ENCODE measurements at places on chromosomes 11 and 22.

GRCh38 chr11:15828215-15828853, 528.0 kb downstream of the SOX6 start:
- DNase-seq = no peak

GRCh38 chr22:37409459-37410050, 17.7 kb downstream of the ELFN2 start:
- DNase-seq = no peak

DNA sequence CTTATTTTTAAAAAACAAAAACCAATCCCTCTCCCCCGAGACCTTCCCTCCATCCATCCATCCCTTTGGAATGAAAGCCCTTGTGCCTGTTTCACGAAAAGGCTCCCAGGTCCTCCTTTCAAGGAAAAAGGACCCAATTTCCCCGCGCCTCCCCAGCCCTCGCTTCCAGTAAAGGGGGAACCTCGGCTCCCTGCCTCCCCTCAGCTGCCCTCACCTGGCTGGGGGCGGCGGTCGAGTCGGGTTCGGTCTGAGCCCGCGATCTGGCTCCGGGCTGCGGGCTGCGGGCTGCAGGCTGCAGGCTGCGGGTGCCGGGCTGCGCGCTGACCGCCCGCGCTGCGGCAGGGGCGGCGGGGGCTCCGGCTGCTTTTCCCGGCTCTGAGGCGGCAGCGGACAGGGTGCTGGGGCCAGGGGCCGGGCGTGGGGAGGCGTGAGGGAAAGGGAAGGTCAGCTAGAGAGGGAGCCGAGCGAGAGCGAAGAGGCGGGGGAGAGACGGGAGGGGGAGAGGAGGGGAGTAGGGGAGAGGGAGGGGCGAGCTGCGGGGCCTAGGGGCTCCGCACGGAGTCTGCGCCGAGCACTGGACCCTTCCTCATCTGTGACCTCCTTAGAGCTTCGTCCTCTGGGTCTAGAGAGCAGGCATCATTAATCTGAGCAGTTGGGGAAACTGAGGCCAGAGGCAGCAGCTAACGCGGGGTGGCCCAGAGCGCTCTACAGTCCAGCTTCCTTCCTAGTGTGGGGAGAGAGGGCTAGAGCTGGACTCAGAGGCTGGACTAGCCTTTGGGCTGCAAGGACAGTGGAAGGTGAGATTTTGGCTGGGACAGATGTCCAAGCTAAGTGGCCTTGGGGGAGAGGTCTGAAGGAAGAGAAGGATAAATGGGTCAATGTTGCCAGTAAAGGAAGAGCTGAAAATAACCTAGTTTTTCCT, at the start of gene C1QTNF4:
Gene C1QTNF4 (minus strand): TSS at position 478 of the 922 bp plus-strand sequence. CDS start 3,601 bp downstream, outside the sequence.
- no peak for DNase-seq

DNA sequence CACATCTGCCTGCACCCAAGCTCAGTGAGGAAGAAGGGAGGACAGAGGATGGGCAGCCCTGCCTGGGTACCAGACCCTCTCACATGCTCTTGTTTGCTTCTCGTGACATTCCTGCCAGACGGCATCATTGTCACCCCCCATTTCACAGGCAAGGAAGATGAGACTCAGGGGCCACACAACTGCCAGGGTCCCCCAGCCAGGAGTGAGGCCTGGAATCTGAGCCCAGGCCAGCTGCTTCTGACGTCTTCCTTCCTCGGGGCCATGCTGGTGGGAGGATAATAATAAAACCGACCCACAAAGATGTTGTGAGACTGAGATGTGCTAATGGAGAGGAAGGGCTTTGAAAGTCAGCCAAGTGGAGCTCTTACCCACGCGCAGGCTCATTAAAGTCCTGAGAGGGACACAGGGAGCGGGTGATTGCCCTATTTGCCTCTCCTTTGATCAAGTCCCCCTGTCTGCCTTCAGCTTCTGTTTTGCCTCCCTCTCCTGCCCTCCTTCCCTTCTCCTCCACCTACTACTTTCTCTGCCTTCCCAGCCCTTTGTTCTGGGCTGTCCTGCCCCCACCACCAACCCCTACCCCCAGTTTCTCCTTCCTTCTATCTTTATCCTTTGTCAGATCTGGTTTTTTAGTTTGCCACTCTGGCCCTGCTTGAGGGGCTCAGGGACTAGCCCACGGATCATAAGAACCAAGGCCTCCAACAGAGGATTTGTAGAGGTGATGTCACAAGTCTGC, 62.7 kb downstream of the MCM5 start:
- DNase-seq = no peak

GRCh38 chr11:4118107-4118506, 23.5 kb downstream of the RRM1 start:
- DNase-seq = no peak

DNA sequence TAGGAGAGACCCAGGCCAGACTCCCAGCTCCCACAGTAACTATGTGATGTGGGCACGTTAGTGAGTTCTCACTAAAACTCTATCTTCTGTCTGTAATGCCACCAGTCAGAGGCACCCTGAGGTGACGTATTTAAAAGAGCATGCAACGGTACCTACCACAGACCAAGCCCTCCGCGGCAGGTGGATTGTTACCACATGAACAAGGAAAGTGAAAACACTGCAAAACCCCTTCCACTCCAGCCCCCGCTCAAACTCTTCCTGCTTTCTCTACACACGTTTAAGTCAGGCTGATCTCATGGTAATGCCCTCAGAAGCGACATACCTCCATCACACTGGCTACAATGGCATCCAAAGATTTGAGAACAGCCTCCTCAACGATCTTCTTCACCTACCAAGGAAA, 36.7 kb downstream of the SERPIND1 start:
- DNase-seq = no peak

- DNase-seq = no peak
Measured at GRCh38 chr11:120335556-120335907, 681 bp upstream of the ARHGEF12 start.

DNA sequence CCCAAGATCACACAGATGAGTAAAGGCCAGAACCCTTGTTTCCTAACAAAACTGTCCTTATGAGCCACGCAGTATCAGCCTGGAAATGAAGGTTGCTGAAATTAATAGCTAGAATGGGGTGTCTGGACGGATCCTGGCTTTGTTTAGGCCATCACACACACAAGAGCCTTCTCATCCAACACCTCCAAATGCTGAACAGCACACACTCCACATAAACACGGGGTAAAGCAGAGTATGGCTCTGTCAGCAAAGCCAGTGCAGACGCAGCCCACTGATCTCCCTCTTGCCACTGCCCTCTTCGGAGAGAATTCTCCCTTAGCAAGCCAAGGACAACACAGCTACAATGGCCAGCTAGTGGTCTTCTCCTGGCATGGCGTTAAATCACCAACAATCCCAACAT, 392.6 kb upstream of the SYN3 start:
- DNase-seq = no peak

- DNase-seq = no peak
Measured at GRCh38 chr22:17149076-17149815, 9.8 kb downstream of the HDHD5 start.

- no peak for DNase-seq
Measured at GRCh38 chr11:116910378-116910777, 73.0 kb upstream of the APOA1 start.

- DNase-seq = no peak
Measured at GRCh38 chr11:8066036-8066910, 14.7 kb upstream of the TUB start.

DNA sequence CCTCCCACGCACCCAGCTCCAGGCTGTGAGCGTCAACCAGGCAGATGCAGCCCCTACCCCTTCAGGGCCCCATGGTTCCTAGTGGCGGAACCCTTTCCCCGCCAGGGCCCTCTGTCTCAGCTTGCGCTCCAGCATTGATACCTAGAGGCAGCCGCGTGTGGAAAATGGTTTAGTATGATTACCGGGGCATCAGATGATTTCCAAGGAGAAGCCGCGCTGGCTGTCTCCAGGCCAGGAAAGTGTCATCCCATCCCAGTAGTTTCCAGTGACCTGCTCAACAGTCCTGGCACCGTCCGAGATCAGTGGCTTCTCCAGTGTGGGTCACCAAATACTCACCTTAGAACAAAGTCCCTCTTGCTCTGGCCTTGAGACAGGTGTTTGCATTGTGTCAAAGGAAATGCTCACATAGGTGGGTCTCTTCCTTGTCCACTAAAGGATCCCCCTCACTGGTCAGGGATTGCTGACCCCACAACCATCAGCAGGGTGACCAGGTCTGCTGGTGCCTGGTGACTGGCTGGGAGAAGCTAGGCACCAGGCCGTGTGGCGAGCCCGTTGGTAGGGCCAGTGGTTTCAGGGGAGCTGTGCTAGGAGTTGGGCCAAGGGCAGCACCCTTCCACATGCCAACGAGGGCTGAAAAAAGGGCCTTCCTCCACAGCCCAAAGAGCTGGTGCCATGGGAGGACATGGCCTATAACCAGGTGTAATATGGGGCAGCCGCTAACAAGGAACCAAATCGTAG, 109.4 kb downstream of the MORC2 start:
- no peak for DNase-seq

DNA sequence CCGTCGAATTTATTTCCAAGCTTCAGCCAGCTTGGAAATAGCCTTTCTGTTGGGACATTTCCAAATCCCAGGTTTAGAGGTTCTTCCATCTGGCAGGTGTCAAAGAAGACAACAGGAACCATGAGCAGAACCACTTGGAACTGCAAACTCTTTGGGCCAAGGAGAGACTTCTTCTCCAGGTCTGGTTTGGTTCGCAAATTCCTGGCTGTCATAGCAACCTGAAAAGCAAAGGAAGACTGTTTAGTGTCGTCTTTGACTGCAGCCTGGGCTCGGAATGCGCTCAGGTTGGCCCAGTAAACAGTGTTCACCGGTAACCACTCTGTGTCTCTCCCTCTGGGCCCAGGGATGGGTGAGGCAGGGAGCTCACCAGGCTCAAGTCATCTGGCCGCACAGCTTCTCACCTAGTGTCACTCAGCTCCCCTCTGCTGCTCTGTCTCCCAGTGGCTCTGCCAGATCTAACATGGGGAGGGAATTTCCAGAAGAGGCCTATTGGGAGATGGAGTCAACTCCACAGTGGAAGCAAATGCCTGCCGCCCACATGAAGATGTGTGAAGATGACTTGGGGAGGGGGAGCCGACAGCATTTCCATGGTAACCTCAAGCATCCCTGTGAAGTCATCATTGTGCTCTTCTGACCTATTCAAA, 11.9 kb upstream of the CLMP start:
- DNase-seq = no peak

DNA sequence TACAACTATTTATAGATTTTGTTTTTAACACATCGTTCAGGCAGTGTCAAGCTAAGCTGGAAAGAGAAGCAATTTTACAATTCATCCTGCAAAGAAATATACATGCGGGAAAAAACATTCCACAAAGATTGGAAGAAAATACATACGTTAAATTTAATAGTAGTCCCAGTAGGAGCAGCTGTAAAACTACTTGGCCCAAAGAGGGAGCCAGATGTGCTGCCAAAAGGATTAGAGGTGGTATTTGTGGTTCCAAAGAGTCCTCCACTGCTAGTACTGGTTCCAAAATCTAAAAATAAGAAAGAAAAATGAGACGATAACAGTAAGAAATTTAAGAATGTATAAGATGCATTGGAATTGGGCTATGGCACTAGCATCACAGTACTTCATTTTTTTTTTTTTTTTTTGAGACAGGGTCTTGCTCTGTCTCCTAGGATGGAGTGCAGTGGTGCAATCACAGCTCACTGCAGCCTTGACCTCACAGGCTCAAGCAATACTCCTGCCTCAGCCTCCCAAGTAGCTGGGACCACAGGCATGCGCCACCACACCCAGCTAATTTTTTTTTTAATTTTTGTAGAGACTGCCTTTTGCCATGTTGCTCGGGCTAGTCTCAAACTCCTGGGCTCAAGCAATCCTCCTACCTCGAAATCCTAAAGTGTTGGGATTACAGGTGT, 21.5 kb downstream of the NUP98 start:
- DNase-seq = no peak

DNA sequence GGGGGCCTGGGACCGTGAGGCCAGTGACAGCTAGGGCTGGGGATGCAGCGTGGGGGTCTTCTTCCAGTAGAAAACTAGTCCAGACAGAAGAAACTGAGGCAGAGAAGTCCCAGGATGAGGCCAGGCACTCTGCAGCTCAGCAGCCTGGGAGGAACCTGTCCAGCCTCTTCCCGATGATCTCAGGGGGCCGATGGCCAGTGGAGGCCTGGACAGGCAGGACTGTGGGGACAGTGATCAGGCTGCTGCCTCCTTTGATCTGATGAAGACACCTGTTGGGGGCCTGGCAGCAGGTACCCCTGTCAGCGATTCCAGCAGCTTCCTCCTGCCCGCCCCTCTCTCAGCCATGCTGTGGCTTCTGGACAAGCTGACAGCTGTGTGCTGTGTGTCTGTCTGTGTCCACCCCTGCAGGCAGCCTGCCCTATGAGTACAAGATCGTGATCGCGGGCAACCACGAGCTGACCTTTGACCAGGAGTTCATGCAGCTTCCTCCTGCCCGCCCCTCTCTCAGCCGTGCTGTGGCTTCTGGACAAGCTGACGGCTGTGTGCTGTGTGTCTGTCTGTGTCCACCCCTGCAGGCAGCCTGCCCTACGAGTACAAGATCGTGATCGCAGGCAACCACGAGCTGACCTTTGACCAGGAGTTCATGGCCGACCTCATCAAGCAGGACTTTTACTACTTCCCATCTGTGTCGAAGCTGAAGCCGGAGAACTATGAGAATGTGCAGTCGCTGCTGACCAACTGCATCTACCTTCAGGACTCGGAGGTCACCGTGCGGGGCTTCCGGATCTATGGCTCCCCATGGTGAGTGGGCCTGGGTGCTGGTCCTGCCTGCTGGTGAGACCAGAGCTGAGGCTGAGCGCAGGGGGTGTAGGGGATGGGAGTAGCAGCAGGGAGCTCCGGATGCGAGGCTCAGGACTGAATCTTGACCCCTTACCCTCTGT, 62.6 kb downstream of the MPPED1 start:
- no peak for DNase-seq

DNA sequence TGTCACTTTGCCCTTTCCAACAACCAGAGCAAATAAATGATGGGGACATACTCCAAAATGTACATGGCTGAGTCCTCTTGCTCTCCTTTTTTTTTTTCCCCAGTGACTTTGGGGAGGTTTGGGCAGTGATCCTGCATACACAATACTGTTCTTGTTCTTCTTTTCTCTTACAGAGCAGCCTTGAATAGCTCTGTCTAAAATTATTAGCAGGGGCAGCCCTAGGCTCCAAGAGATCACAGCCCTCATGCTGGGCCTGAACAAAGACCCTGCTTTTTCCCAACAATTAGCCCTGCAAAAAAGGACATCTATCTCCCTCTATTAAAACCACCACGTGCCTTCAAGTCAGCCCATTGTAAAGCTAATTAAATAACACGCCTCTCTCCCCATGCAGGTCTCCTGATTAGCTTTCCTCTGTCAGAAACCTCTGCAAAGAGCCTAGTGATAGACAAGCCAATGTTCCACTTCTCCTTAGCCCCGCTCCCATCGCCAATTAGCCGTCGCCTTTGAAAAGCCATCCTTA, 54.7 kb downstream of the ETS1 start:
- no peak for DNase-seq

GRCh38 chr11:94675239-94675638, 92.9 kb upstream of the AMOTL1 start:
- DNase-seq = no peak
